ENCODE measurements at places on chromosomes 4 and X.
A peak's percentile ranks its signal among the peaks of the same experiment; 100 is the strongest.

DNA sequence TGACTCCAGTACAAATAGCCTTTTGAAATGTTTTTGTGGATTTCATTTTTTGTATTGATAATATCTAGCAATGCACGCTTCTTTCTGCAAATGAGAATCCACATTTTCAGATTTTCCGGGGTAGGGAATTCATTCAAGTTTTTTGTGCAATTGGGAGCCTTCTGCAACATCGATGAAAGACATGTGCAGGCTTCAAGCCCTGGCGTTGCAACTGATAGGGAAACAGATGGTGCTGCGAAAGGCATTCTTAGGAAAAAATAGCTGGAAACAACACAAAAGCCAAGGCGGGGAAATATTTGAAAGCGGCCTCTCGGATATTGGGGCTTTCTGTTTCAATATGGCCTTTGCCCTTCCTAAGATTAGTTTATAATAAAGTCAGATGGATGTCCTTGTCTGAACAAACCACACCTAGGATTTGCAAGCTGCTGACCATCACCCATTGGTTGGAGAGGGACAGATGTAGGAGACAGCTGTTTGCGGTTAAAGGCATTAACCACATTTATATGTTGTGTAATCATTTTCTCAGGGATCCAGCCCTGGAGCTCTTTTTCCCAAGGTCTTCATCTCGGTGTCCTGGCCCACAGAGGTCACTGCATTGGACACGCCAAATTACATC lies 136.5 kb downstream of the PRKX start:
- DNase-seq: no peak

GRCh38 chrX:153333821-153334653 lies at the start of gene ZNF275:
ZNF275 (plus strand) TSS chrX:153334153; CDS start chrX:153336680, 2,527 bp downstream.
- DNase-seq: peak; percentile 40

- DNase-seq: no peak
Observed at GRCh38 chr4:54717694-54718093, 59.9 kb downstream of the KIT start.

DNA sequence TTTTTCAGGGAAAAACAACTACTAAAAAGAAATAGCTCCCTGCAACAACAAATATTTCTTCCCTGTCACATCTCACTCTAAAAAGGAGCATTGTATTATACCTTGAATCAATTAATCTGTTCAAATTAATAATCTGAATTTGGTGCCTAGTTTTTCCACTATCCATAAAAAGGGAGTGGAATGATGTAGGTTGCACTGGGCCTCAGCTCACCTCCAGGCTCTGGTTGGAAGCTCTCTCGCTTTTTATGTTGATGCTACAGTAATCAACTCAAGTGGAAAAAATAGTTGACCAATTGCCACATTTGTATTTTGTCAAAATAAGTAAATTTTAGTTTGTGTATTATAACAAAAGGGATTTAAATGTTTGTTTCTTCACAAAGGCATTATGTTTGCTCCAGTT lies 126.1 kb downstream of the MAD2L1 start:
- no peak for DNase-seq
